A172 (cell line): ENCODE measurements at places on chromosomes 7 and 10. TPM values are rescaled to one million over a fixed set of nuclear protein-coding genes. Genes with fewer than 3 reads are reported as not detected.

GRCh38 chr10:4691301-4691700, 134.7 kb upstream of the AKR1E2 start:
- no peak for DNase-seq

DNA sequence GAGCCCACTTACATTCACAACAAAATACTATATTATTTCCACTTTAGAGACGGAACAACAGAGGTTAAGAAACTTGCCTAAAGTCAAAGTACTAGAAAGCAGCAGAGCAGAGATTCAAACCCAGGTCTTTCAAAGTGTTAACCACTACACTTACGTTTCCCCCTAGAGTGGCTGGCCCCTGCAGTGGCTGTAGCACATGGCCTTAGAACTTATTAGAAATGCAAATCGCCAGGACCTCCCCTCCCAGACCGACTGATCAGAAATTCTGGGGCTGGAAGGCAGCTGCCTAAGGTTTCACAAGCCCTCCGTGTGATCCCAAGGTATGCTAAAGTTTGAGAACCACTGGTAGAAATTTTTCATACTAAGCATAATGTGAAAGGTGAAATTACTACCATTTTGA, 8.1 kb downstream of the MPP7 start:
- DNase-seq, result no peak

DNA sequence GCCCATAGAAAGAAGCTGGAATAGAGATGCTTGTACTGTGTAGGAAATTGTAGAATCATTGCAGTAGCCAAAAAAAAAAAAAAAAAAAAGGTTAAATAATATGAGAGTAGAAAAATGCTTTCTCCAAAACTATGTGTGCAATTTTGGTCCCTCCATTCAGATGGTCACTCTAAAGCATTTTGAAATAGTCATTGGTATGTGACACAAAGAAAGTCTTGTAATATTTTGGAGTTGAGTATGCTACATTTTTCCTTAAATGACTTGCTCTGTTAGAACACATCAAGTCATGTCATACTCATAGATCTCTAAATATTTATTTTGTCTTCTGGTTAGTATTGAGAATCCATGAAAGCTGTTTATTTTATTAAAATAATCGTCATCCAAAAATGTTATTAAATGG, 424.4 kb downstream of the PLXDC2 start:
- DNase-seq, result no peak

- no peak for DNase-seq
Observed at GRCh38 chr10:131250454-131251145, 60.9 kb downstream of the TCERG1L start.

DNA sequence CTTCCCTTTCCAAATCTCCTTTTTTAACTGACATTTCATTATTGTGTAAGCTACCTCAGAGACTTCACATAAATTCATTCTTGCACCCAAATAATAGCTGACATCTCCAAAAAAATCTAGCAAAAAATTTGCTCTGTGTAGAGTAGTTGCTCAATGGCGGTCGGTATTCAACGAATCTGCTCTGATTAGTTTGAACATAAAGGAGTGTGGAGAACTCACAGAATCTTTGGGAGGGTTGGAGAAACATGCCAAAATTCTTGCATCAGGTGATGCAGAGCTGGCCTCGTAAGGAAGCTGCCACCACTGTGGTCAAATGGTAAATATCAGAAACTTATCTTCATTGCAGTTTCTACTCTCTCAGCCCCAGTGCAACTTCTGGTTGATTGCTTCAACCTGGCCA, 201.2 kb upstream of the MDFIC start:
- no peak for DNase-seq

The PRKG1 gene
- total RNA-seq, result 0.05 and 0.22 TPM in 2 replicates

The OR13A1 gene
- total RNA-seq, result not detected in 2 replicates

DNA sequence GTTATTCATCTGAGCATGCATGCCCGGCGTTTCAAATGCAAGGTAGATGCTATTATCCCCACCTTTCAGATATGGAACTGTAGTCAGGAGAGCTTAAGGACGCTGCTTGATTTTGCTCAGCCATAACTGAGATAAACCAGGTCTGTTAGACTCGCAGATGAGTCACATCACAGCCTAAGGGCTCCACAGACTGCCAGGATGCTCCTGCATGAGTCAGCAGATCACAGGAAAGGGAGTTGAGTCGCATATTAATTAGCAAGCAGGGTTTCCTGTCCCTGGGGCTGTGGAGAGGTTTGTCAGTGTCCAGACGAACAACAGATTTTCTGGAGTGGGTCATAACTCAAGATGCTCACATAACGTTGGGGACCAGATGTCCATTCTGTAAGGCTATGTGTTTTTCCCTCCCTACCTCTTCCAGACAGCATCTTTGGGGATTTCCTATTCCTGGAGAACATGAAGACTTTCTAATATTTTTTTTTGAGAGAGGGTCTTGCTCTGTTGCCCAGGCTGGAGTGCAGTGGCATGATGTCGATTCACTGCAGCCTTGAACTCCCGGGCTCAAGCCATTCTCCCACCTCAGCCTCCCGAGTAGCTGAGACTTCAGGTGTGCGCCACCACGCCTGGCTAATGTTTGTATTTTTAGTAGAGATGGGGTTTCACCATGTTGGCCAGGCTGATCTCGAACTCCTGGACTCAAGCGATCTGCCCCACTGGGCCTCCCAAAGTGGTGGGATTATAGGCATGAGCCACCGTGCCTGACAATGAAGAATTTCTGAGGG, 36.7 kb downstream of the PFKFB3 start:
- DNase-seq, result peak; percentile 99

DNA sequence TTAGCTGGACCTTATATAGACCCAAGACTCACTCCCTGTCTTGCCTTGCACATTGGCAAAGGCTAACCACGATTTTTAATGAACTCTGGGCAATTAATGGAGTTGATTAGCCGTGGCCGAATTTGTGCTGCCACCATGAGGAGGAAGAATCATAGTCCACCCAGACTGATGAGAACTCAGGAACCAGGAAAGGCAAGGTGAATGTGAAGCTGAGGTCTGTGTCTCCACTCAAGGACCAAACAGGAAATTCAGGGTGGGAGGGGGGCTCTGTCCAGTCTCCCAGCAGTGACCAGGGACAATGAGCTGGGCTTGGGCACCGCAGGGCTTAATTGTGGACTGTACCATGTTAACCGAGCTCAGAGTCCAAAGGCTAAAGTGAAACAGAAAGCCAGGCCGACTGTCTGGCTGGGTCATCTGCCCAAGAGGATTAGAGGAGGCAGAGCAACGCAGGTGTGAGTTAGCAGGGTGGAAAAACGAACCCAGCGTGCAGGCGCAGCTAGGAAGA, 127.0 kb upstream of the JCAD start:
- peak; percentile 36 for DNase-seq

DNA sequence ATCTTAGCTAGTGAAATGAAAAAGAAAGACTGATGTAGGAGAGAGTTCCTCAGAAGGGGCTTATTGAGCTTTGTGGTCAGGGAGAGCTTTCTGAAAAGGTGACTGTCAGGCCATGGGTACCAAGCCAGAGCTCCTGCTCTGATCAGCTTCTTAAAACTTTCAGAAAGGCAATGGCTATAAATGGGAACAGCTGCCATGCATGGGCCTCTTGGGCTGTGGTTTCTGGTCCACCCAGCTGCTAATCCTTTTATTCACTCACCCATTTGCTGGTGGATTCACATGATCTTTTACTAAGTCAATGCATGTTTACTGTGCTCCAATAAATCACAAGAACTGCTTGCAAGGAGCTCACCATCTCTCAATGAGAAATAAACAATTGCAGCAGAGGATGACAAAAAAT, 60.1 kb upstream of the ZPBP start:
- no peak for DNase-seq

DNA sequence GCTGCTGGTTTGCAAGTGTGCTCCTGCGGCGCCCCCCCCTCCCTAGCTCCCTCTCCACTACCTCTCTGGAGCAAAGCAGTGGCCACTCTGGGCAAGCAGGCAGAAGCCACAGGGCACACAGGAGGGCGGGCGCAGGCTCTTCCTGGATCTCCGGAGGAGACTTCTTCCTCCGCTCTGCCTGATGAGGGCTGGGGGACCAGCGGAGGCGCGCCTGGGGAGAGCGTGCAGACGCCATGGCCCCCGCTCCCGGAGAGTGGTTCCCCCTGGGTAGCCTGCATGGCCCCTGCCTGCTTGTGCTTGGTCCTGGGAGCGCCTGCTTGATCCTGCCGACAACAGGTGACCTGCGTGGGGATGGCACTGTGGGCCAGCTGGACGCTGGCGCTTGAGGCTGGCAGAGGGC, 29.0 kb downstream of the ANKMY2 start:
- DNase-seq, result no peak

DNA sequence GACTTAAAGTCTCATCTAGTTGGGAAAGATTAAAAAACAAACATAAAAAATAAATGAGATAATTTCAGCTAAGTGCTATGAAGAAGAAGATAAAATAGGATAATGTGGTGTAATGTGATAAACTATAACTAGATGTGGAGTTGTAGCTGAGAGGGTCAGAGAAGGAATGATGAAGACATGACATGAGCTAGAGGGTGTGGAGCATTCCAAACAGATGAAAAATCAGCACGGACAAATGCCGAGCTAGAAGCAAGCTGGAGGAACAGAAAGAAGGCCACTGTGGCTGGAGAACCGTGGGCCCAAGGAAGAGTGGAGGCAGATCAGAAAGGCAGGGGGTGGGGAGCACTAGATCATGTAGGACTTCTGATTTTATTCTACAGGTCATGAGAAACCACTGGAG, 70.6 kb downstream of the CDK6 start:
- DNase-seq, result peak; percentile 78

GRCh38 chr7:10128748-10129147, 844.9 kb upstream of the PHF14 start:
- peak; percentile 8 for DNase-seq

- DNase-seq, result no peak
Observed at GRCh38 chr7:133973710-133974109, 153.4 kb upstream of the LRGUK start.

The AMZ1 gene
- 0.07 and 0.28 TPM in 2 replicates for total RNA-seq

DNA sequence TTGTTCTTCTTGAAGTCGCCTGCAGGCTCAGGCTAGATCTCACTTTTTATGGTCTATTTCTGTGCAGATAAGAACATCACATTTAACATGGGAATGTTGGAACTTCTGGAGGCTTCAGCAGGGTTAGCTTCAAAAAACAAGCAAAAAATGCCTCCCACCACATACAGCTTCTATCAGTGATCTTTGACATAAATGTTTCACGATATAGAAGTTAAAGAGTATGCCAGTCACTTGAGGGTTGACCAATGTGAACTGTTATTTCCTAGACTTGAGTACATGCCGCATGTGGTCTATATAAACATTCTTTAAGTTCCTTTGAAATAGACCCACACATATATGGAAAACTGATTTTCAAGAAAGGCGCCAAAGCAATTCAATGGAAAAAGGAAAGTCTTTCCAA, 219.2 kb upstream of the KLF14 start:
- DNase-seq, result no peak

GRCh38 chr10:373526-374309, 238.5 kb downstream of the ZMYND11 start:
- peak; percentile 76 for DNase-seq

- DNase-seq, result peak; percentile 41
Observed at GRCh38 chr10:114821293-114821914, at the start of gene FHIP2A. Gene FHIP2A (plus strand): TSS chr10:114821780. CDS start chr10:114822079, 299 bp downstream.

The NPY gene
- total RNA-seq, result not detected in 2 replicates

The FERD3L gene
- total RNA-seq, result not detected in 2 replicates

The CNPY1 gene
- total RNA-seq, result not detected in 2 replicates

DNA sequence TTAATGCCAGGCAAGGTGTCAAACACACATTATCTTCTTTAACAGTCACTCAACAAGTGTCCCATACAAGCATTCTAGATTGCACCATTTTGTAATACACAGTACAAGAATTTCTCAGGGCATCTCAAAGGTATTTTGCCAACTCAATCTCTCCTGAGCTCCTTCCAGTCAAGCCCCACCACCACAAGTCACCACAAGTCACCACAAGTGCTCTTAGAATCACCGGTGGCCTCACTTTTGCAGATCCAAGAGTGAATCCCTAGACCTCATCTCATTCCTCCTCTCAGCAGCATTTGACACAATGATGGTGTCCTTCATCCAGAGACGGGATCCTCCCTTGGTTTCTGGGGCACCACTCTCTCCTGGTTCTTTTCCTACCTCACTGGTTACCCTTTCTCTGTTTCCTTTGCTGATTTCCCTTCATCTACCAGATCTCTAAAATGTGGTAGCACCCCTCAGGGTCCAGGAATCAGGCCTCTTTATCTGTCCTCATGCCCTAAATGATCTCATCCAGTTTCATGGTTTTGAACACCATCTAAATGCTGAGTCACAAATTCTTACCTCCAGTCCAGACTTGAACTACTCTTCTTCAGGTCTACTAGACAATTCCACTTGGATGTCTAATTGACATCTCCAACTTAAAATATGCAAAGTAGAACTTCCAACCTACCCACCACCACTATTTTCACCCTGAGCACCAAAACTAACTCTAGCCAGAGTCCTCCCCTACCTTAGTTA, 26.9 kb downstream of the VPS41 start:
- DNase-seq, result no peak

DNA sequence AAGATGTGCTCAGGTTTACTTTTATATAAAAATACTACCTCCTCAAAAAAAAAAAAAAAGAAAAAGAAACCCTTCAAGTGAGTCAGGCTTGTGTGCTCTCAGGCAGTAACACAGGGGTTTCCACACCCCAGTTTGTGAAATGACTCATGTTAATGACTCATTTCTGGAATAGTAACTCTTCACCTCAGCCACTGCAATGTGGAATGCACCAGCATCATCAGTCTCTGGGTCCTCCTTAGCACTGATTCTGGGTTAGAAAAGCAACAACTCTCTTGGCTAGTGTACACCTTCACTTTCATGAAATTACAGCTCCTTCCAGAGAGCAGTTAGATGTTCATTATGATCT, 110.6 kb downstream of the EMX2 start:
- DNase-seq, result peak; percentile 97

GRCh38 chr10:6148251-6148701, 54.5 kb upstream of the PFKFB3 start:
- DNase-seq, result no peak

DNA sequence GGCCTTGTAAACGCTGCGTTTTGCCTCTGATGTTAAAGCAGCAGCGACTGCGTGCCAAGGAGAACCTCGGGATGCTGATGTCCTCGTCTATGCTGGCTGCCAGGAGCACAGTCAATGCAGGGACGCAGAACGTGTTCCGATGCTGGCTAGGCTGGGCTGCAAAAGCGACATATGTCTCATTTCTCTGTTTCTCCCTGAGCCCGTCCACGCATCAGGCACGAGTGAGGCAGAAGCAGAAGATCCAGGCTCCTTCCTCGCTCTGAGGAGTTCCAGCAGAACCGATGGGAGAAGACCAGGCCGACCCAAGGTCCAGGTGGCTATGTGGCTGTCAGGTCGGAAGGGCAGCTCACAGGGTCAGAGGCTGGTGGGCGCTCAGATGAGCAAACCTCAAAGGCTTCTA, 3.7 kb upstream of the FOXL3 start:
- no peak for DNase-seq

The ARID5B gene
- 17.6 and 18.0 TPM in 2 replicates for total RNA-seq

The HSPA12A gene
- total RNA-seq, result 9.7 and 12.1 TPM in 2 replicates

GRCh38 chr10:55629793-55630490, 731.1 kb downstream of the ZWINT start:
- DNase-seq, result peak; percentile 5

GRCh38 chr10:71782917-71783490, 9.7 kb upstream of the VSIR start:
- DNase-seq, result no peak

- DNase-seq, result no peak
Observed at GRCh38 chr7:44094365-44094764, 9.8 kb upstream of the AEBP1 start.
